Stimulated activated CD4-positive, alpha-beta T cell treated with anti-CD3 and anti-CD28 coated beads, Interleukin-12 subunit alpha, Interleukin-12 subunit beta, amount 100 ng/mL, for 48 hours (primary cell): ENCODE measurements at places on chromosomes 3 and 15.

- DNase-seq, result no peak
Measured at GRCh38 chr3:71579935-71580406, 3.6 kb downstream of the FOXP1 start.

GRCh38 chr3:177367788-177368187 lies 170.5 kb upstream of the TBL1XR1 start:
- DNase-seq, result no peak

DNA sequence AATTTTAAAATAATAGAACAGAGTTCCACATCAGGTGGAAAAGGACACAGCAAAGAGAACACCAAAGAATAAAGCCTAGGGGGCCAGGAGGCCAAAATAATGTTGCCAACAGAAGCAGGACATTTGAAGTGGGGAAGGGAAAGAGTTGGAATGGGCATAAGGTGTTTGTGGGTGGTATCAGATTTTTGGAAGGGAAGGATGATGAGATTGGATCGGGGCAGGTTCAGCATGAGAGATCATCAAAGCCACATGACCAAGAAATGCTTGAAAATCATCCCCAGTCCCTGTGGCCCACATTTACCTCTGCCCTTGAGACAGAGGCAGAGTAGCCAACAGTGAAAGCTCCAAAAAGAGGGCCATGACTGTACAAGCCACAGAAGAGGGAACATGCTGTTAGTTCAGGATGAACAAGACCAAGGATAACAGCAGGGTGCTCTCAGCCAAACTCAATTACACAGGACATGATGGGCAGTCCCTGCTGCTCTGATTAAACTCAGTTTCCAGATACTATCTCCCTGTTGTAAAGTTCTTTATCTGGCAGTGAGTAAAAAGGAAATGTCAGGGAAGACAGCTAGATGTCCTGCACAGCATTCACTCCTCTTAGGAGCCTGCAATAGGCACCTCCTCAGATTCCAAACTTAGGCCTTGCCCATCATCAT lies 32.5 kb downstream of the RAB27A start:
- DNase-seq, result no peak

- DNase-seq, result no peak
Measured at GRCh38 chr3:179738998-179739397, 86.2 kb downstream of the USP13 start.

DNA sequence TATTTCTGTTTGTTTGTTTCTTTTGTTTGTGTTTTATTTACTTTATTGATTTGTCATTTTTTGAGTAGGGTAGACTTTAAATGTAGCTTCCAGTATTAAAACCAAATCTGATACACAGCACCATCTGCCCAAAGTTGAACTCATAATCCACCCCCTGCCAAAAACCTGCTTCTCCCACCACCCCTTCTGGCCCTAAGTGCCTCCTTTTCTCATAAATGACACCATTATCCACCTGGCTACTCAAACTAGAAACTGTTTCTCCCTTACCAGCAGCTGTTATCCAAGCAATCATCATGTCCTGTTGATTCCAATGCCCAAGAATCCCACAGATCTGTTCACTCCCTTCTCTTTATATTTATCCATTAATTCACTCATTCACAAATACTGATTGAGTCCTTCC lies 21.8 kb upstream of the PTX3 start:
- DNase-seq, result no peak

DNA sequence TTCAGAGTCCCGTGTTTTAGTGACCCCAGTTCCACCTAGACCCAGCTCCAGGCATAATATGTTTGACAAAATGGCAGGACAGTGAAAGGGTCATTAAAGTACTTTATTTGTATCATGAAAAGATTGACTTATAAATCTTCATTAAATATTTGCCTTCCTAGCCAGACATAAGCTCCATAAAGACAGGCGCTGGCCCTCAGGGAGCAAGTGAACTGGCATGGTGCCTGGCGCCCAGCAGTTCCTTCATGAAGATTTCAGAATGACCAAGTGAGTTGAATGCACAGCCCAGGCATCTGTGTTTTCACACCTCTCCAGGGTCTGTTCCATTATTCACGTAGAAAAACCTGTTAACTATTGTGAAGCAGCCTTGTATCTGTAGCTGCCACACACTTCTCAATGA lies 166.2 kb downstream of the GAP43 start:
- no peak for DNase-seq

DNA sequence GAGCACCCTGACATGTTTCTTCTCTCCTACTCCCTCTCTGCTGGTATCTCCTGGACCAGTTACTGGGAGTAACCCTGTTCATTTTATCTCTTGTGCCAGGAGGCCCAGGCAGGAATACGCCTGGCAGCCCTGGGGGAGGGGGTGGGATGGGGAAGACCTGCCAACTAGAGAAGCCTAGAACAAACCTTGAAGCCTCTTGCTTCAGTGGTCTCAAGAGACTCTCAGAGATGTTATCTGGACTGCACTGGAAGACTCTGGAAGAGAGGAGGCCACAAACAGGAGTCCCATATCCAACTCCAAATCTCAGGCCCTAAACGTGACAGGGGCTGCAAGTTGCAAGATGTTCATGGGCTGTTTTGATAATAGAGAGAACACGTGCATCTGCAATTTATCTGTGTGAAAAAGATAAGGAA lies at the start of gene EPB42:
EPB42 (minus strand) TSS at position 28 of the 413 bp plus-strand sequence. CDS start 193 bp downstream, outside the sequence.
- DNase-seq, result no peak

DNA sequence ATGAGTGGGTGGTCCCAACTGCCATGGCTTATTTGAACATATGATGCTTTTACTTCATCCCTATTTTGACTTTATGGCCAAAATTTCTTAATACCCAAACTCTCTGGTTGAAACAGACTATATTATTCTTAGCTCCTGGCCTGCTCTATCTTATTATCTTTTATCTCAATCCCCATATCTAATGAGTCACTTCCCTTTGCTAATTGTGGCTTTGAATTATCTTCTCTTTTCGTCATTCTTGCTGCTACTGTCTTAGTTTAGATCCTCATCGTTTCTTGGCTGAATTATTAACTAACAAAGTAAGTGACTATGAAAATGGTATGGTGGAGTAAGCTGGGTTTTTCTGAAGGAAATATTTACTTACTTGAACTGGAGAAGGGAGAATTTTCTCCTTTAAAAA lies 28.2 kb upstream of the DNAJC19 start:
- DNase-seq, result no peak

- DNase-seq, result no peak
Measured at GRCh38 chr3:95002438-95003046, 939.7 kb downstream of the NSUN3 start.

GRCh38 chr15:67840749-67841512 lies 1.1 kb upstream of the RNU6-1 start:
- no peak for DNase-seq

- DNase-seq, result no peak
Measured at GRCh38 chr15:91385311-91385710, 285.3 kb downstream of the SV2B start.

GRCh38 chr3:172287937-172288477 lies 160.2 kb downstream of the GHSR start:
- no peak for DNase-seq

DNA sequence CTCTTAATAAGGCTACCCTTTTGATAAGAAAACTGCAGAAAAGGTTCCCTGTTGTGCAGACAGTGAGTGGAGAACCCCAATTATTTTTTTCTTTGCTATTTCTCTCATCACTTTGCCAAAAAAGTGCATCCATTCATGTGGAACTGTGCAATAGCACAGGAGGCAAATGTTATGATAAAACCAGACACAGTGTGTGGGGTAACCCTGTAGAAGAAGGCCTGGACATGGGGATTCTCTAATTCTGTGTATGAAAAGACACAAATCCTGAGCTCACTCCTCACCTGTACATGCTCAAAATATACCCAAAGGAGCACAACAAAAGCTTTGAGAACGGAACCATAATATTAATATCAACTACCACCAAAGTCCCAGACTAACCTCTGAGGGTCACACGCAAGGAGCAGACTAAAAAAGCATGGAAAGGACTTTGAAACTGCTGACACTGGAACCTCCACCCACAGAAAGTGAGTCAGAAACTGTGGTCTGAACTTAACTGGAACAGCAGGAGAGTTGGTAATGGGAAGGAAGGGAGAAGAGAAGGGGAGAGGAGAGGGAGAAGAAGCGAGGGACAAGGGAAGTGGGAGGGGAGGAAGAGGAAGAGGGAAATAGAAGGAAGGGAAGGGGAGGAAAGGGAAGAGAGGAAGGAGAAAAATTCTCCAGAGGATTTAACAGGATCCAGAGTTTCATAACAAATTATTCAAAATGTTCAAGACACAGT lies 299.9 kb downstream of the TBC1D5 start:
- DNase-seq, result no peak

DNA sequence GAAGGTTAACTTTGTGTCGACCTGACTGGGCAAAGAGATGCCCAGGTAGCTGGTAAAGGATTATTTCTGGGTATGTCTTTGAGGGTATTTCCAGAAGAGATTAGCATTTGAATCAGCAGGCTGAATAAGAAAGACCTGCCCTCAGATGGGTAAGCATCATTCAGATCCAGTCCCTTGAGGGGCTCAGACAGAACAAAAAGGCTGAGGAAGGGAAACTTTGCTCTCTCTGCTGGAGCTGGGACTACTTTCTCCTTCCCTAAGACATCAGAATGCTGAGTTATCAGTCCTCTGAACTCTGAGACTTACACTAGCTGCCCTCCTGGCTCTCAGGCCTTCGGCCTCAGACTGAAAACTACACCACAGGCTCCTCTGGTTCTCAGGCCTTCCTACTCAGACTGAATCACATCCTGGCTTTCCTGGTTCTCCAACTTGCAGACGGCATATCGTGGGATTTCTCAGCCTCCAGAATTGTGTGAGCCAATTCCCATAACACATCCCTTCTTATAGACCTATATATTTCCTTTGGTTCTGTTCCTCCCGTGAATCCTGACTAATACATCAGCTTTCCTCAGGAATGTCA lies 982.9 kb downstream of the TUSC7 start:
- no peak for DNase-seq

DNA sequence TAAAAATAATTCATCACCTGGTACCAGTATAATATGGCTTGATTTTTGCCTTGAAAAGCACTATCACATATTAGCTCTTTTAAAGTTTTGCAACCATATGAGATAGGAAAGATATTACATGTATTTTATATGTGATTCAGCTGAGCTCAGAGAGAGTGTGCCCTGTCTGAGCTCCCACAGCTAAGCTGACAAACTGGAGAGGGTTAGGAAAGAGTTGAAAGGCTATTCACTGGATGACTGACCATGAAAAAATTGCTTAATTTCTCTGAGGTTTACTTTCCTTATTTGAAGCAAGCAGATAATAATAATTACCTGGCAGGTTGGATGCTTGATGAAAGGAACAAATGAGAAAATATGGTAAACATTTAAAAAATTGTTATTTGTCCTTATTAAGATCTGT lies 97.4 kb upstream of the CCDC80 start:
- no peak for DNase-seq

DNA sequence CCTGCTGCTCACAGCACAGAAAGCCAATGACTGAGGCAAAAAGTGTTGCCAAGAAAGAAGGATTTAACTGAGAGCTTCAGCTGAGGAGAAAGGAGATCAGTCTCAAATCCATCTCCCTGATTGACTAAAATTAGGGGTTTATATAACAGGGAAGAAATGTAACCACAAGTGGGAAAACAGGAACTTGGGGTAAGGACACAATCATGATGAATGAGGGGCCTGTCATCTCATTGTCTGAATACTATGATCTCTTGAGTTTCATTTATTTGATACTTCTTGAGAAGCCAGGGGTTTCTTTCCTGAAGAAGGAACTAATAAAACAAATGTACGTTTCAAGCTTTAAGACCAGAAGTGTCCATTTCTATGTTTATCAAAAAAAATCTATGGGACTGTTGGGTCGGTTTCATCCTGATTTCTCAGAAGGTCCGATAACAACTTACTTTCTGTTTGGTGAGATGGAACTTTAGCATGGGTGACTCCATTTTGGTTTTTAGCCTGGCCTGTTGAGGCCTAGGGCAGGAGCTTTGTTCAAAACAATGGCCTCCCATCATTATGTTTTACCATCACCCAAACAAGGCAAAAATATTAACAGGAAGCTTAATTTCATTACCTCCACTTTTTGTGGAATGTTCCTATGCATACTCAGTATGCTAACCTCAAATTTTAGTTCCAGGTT lies 76.6 kb upstream of the PIAS1 start:
- no peak for DNase-seq

GRCh38 chr3:50242851-50243542 lies 7.0 kb downstream of the GNAI2 start:
- no peak for DNase-seq

- DNase-seq, result no peak
Measured at GRCh38 chr3:147654827-147655226, 245.7 kb downstream of the ZIC1 start.

DNA sequence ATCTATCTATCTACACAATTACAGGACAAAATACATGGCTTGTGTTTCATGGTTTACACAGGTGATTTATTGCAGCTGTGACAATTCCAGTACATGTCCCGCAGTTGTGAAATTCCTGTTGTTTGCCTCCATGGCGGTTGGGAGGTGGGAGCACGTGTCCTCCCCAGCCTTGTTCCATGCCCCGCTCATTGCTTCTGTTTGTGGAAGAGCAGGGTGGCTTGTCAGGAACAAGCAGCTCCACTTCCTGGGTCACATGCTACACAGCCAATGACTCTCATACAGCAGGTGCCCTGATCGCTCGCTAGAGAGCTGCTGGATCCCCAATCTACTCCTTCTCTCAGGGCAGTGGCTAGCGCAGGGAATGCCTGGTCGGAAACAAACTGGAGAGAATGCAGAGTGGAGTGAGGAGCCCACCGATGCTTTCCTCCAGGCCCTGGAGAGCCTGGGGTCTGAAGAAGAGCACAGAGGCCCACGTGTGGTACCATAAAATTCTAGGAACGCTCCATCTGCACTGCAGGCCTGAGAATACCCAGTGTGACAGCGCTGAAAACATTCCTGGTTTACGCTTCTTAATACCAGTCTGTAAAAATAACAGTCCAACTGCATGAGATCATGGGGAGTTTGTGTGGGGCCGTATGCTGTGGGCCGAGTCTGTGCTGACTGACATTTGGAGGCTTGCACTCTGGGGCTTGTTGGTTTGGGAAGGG lies 270.6 kb upstream of the RGMA start:
- no peak for DNase-seq

DNA sequence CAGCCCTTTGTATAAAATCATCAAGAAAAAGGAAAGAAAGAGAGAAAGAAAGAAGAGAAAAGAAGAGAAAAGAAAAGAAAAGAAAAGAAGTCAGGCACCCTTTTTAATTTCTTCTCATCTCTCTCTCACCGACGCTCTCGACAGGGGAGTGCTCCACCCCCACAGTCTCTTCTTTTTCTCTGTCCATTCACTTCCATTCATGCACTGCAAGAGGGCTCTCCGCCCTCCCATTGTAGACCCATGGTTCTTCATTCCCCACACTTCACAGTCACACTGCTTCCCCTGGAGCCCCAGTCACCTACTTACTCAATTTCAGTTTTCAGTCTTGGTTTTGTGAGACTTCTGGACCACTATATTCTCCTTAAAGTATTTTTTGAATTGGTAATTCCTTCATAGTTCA lies 254.7 kb downstream of the SOX2 start:
- no peak for DNase-seq

DNA sequence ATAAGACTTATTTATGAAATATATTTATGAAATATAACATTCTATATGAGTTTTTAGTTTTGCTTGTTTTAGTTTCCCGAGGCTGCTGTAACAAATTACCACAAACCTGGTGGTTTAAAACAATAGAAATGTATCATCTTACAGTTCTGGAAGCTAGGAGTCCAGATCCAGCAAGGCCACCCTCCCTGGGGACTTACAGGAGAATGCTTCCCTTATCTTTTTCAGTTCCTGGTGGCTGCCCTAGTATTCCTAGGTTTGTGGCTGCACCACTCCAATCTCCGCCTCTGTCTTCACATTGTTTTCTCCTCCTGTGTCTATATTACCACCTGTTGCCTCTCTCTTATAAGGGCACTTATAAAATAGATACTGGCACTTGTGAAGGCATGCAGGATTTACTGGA lies 877.8 kb downstream of the TUSC7 start:
- no peak for DNase-seq
